ENCODE measurements at places on chromosomes 13 and 19.
A peak's percentile ranks its signal among the peaks of the same experiment; 100 is the strongest.

- DNase-seq: peak; percentile 18
Observed at GRCh38 chr19:5369962-5370367, 29.4 kb upstream of the PTPRS start.

GRCh38 chr13:109947006-109947405 is 160.6 kb upstream of the IRS2 start:
- DNase-seq: no peak

DNA sequence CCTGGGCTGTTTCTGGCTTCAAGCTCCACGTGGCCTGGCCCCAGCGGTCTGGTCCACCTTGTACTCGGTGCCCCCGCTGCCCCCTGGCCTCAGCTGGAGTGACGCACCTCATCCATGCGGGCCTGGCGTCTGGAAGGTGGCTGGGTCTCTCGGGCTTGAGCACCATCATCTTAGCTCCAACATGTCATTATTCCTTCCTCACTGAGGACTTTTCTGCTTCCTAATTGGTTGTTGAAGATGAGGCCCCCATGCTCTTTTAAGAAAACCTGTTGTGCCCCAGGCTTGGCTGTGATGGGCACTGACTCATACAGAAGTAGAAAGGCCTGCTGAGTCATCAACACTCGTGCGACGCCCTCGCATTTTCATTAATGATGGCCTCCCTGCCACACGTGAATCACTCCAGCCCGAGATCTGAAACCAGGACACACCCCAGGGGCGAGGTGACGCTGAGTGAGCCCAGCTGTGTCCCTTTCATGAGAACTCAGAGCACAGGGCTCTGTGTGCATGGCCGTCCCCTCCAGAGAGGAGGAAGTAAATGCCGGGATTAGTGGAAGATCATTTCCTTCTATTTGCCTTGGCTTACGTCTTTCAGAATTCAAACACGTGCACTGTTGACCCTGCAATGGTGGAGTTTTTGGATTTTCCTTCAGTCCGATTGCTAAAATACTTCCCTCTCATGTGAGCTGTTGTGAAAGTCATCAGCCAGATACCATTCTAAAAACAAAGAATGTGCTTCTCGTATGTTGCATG is 14.0 kb upstream of the GJA3 start:
- no peak for DNase-seq

DNA sequence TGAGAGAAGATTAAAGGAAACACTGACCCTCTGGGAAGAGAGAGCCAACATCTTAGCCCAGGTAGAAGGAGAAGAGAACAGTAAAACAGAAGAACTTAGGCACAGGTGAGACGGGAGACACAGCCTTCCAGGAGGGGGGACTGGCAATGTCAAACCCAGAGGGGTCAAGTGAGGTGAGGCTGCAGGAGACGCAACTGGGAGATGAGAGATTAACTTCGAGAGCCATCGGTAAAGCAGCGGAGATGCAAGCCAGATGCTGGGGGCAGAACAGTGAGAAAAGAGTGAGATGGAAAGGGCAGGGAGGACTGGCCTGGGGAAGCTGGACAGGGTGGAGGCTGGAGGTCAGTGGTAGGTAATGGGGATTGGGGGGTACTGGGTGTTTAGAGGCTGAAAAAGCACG is 5.2 kb downstream of the INSR start:
- DNase-seq: no peak

- peak; percentile 31 for DNase-seq
Observed at GRCh38 chr19:8487137-8487851, 15.1 kb downstream of the PRAM1 start.

DNA sequence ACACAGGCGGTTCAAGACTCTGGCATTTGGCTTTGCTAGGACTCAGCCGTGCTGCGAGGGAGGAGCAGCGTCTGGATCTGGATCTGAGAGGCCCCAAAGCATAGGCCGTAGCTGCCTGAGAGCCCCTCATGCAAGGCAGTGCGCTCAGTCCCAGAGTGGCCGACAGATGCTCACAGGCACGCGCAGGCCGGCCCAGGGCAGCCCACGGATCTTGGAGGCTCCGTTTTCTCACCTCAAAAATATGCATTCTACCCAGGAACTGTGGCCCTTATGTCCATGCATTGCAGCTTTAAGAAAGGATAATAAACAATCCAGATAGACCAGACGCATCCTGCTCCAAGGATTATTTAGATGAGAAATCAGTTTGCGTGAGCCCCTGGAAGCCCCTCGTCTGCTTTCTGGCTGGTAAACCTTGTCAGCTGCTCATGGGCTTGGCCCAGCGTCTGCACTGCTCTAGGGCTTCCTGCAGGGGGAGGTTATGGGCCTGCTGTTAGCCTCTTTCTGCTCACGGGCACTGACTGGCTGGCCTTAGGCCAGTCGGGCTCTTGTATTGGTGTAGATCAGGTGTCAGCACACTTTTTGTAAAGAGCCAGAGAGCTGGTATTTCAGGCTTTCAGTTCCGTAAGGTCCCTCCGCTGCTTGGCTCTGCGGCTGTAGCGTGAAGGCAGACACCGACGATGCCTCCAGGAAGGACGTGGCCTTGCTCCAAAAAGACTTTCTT is 24.2 kb downstream of the TEX29 start:
- DNase-seq: no peak

DNA sequence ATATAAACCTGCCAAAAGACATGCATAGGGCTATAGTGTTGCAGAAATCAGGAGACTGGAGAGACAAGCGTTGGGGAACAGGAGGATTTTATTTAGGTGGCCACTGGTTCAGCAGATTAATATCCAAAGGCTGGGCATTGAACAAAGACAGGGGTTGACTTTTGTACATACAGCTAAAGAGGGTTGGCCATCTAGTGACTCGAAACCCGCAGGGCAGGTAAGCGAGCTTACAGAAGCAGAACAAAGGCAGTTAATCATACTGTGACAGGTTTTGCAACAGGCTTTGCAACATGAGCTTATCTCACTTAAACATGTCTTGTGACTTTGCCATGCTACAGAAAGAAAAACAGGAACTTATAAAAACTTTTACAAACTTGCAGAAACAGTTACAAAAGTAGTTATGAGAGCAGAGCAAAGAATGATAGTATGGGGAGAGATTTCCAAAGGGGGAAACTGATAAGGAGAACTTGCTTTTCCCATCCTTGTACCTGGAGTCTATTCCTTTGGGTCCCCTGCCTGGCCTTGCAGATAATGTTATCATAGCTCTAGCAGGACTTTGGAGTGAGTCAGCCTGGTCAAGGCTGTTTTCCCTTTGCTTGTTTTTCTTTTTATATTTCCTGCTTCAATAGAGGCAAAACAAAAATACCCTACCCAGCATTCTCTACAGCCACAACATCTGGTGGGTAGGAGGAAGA is 234.2 kb downstream of the PCDH17 start:
- no peak for DNase-seq

DNA sequence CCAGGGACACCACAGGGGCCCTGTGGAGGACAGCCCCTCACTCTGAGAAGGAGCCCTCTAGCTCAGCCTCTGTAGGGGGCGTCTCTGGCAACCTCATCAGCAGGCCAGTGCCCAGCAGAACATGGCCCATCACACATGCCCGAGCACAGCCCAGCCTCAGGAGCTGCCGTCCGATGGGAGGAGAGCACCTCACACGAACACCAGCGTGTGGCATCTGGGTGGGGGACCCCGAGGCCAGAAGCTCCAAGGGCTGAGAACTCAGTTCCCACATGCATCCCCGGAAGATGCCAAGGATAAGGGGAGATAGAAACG is 11.3 kb downstream of the SH3GL1 start:
- no peak for DNase-seq

GRCh38 chr19:56101746-56102535 is 19.2 kb downstream of the ZNF787 start:
- no peak for DNase-seq

Data from T-helper 9 cell (primary cell).